Fibroblast of skin of left quadriceps (primary cell): ENCODE measurements at places on chromosomes 1 and 21.

GRCh38 chr1:63418101-63418500, 50.7 kb downstream of the ALG6 start:
- DNase-seq, result no peak

DNA sequence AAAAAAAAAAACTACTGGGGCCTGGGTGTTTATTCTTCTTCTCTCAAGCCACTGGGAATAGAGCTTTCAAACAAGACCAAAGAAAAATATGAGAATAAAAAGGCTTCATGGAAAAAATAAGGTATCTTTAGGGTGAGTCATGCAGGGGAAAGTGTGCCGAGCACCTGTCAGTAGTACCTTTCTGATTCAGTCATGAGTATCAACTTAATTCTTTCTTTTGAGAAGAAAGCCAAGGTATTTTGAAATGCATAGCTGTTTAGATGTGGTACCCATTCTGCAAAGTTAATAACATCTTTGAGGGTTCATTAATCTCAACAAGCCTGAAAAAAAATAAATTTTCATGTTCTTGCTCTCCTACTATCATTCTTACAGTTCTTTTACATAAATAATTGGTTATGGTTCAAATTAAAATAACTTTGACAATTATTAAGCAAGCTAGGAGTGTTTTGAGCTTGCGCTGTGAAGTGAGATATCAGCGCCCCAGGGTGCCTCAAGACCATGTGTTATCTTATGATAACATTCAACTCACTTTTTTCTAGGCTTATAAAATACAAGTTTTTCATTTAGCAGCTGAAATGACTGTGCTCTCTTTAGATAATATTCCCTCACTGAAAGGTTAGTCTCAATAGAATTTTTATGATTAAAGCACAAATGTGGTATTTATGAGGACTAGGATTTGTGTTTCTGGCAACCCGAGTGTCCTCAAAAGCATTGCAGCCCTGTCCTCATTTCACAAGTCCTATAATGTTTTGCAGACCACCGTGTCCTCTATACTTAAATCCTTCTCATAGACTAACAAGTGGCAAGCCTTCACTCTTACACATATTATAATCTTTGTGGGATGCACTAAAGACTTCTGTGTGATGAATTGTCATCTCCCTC, 138.6 kb downstream of the SLC44A5 start:
- no peak for DNase-seq

- no peak for DNase-seq
Measured at GRCh38 chr1:165573787-165574186, 30.0 kb downstream of the LRRC52 start.

GRCh38 chr1:93358293-93358692, 12.6 kb downstream of the DR1 start:
- DNase-seq, result no peak

GRCh38 chr1:186799689-186800054, 29.1 kb upstream of the PLA2G4A start:
- DNase-seq, result no peak

DNA sequence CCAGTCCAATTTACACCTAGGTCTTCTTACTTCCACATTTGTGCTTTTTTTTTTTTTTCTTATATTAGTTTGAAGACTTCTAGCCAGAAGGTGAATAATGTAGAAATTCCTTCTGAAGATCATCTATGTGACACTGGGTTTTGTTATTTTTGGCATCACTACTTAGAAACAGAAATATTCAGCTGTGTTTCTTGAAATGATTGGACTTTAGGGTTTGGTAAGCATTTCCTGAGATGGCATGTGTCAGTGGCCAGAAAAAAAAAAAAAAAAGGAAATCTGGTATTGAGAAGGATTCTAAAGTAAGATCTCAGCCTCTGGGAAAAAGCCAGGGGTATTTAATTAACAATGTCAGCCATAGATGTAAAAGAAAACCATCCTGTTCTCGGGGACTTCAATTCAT, 43.4 kb upstream of the LRRC8C start:
- DNase-seq, result no peak

GRCh38 chr21:44335266-44336059, 3.7 kb downstream of the CFAP410 start:
- no peak for DNase-seq

- DNase-seq, result no peak
Measured at GRCh38 chr1:87926921-87927320, 598.2 kb downstream of the LMO4 start.

DNA sequence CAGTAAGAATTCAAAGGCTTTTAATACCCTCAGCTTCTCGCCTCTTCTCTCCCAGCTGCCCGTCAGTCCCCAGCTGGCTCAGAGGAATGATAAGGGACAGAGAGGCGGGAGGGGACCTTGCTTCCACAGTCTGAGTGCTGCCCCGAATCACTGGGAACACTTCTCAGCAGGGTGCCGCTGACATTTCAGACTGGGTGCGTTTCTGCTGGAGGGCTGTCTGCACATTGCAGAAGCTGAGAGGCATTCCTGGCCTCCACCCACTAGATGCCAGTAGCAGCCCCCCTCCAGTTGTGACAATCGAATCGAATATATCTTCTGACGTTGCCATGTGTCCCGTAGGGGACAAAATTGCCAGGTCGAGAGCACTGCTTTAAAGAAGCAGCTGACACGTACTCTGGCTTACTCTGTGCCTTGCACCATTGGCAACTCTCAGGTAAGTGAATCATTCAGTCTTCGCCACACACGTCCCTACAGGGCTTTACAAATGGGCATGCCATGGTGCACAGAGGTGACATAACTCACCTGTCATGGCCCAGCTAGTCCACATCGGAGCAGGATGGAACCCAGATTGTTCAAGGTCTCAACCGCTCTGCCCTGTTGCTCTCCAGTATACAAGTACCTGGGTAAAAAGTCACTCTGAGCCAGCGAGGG, 23.9 kb downstream of the CTNNBIP1 start:
- no peak for DNase-seq

- DNase-seq, result no peak
Measured at GRCh38 chr1:234997896-234998741, 130.5 kb downstream of the TOMM20 start.

DNA sequence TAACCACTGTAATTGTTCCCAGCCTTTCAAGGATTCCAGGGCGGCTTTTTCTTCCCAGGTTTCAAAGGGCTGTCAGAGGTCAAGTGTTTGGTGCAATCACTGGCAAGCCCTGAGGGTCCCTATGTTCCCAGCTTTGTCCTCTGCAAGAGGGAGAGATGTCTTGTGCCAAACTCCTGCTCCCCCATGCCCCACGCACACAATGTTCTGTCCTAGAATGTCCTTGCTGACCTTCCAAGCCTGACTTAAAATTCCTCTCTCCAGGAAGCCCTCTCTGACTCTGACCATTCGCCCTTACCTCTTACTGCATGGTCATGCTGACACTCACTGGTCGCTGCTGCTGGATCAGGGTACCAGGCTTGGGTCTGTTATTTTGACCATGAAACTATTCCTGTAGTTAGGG, 152.5 kb upstream of the KCND3 start:
- no peak for DNase-seq

DNA sequence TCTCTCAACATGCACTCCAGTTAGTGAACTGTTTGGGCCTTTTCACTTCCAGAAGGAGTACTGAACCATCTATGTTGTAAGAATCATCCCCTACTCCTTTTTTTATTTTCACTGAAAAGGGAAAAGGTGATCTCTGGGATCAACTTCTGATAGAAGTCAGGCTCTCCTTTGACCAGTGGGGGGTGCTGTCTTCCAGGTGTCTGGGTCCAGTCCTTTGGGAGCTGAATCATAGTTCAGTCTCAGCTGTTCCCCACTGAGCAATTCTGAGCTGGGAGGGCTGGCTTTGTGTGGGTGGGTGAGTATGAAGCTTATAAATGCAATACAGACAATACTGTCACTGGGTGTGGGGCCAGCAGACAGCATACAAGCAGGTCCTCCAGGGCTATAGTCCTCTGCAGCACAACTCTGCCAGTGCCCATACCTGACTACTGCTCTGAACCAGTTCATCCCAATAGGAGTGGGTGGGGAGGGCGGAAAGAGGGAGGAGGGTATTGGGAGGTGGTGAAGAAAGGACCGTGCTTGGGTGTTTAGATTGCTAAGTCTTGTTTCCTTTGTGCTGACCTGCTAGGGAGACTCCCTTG, 12.5 kb upstream of the SARS1 start:
- peak; percentile 62 for DNase-seq

GRCh38 chr1:110783292-110783918, 89.5 kb upstream of the CD53 start:
- peak; percentile 11 for DNase-seq

DNA sequence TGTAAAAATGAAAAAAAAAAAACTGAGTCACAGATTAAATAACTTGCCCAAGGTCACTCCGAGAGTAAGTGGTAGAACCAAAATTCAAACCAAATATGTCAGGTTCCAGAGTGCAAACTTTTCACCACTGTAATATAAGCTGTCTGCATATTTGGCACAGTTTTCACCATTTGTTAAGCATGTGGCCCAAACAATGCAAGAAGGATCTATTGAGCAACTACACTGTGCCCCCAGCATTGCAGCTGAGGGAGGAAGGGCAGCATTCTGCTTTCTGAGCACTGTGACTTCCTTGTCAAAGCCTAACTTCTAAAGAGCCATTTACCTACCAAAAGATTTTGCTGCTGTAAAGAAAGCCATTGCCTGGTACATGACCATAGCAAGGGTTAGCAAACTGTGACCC, 133.4 kb downstream of the SYT2 start:
- peak; percentile 88 for DNase-seq

DNA sequence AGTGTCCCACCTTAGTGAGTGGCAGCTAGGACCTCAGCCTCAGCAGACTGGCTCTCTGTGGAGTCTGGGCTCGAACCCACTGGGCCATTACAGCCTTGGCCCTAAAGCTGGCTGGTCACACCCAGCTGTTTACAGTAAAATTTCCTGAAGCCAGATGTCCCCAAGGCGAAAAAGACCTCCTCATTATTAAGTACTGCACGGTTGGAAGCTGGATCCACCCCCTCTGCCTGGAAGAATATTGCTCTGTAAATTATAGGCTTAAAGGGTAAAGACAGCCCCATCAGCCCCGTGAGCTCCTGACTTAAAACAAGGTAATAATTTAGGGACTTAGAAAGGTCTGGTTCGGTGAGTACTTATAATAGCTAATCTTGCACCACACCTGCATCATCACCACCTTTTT, 30.3 kb upstream of the TMEM51 start:
- DNase-seq, result no peak

DNA sequence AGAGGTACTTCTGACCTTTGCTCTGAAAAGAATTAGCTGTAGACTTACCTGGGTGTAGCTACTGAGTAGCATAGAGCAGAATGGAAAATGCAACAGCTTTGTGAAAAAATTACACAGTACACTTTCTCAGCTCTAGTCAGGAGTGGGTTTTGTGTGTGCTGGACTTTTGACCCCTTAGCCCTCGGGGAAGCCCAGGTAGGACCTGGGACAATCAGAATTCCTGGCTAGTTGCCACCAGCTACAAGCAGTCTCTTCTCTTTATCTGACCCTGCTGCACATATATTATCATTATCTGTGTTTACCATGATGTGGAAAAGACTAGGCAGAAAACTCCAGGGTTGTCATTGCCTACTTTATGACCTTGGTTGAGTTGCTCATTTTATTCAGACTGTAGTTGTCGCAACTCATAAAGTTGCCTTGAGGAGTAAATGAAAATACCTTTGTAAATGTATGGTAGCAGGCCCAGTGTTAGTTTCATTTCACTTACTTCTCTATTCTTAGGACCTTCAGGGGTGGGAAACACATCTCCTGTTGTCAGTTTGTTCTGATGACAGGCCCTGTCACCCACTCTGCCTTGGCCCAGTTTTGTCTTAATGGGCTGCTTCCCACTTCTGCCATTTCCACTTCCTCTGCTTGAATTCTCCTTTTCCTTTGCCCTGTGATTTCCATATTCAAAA, 5.4 kb downstream of the NEK7 start:
- DNase-seq, result no peak

GRCh38 chr1:1179983-1180861, 6.5 kb downstream of the TTLL10 start:
- DNase-seq, result no peak

- no peak for DNase-seq
Measured at GRCh38 chr1:24327486-24327885, 8.3 kb downstream of the GRHL3 start.

DNA sequence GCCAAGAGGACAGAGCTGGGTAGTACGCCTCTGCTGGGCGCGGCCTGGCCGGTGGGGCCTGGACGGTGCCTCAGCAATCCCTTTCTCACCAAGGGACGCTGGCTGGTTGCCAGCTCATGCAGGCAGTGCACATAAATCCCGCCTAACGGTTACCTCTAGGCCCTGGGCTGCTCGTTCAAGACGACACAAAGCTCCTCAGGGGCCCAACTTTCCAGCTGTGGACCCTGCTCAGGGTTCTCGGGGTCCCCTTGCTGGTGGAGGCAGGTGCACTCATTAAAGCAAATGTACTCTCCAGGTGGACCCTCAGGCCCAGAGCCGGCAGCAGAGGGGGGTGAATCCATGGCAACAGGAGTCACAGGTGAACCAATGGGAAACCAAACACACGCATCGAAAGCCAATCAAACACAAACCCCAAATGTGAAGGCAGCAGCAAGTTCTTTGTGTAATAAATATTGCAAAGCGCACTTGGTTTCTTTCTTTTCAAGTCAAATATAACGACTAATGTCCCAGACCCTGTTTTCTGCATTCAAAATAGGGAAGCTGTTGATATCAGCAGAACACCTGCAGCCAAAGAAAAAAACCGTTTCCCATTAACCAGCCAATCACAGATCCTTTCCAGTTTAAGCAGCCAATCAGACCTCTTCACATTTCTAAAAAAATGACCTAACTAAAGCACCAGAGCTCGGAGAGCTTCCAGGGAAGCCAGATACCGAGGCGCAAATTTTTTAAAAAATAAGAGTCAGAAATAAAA, 26.1 kb upstream of the CLSTN1 start:
- no peak for DNase-seq

- no peak for DNase-seq
Measured at GRCh38 chr1:37845049-37845646, 14.2 kb downstream of the MTF1 start.

DNA sequence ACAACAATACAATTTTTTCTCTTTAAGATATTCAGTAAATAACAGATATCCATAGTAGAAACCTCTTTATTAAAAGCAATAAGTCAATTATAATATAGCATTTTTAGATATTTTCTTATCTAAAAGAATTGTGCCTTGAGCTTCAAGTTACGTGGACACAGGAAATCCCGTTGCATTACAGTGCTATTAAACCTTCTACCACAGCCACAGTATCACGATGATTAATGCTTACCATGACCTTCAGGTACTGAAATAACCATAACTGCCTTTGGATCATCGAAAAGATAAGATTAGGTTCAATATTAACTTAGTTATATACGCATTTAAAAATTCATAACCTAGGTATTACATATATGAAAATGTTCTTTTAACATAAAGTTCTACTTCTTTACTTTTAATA, 17.9 kb downstream of the B3GALNT2 start:
- no peak for DNase-seq

GRCh38 chr1:80656641-80657040, 1144.1 kb upstream of the ADGRL2 start:
- DNase-seq, result no peak

GRCh38 chr21:15730484-15731242, 881 bp downstream of the USP25 start:
- DNase-seq, result no peak
